Astrocyte of the hippocampus (primary cell): ENCODE measurements at places on chromosomes 11 and 22.
A peak's percentile ranks its signal among the peaks of the same experiment; 100 is the strongest.

DNA sequence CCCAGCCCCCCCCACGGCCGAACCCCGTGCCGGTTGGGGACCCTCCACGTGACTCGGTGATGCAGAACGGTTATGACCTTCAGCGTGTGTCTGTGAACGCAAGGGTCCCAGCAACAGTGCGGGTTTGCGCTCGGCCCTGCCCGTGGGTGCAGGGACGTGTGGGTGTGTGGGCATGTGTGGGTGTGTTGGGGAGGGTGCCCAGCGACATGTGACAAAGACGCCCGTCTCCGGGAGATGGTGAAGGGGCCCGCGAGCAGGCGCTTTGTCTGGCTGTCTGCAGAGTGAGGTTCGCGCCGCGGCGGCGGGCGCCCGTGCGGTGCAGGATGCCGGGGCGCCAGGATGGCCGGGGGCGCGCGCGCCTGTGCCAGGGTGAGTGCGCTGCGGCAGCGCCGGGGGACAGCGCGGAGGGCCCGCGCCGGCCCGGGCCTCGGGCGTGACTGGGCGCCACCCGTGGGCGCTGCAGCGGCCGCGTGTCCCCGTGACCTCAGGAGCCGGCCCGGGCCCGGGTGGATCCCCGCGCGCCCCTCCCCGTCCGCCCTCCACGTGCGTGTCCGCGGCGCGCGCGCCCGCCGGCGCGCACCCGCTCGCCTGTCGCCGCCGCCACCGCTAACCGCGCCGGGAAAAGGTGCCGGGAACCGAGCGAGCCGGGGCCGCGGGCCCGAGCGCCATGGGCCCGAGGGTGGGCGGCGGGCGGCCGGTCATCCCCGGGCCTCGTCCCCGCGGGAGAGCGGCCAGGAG, at the start of gene LRFN4:
TSS of gene LRFN4 (plus strand) at position 569 of the 738 bp plus-strand sequence. CDS start 681 bp downstream, outside the sequence.
- no peak for DNase-seq

DNA sequence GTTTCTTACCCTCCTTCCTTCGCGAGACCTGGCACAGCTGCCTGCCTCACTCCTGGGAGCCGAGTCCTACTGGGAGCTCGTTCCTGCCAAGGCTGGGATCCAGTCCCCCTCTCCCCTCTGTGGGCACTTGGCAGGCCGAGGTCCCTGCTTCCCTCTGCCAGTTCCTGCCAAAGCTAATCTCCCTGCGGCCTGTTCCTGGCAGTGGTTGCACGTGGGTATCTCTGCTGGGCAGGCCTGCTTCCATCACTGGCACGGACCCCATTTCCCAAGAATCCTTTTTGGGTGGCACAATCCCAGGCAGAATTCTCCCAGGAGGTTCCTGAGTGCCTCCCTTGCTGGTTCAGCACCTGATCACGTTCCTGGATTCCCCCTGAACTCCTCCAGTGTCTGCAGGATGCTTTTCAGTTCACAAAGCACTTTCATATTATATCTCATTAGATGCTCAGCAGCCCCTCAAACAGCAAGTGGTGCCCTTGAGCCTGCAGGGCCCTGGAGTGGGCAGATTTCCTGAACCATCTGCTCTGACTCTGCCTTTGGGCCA, 96.5 kb downstream of the RRM1 start:
- peak; percentile 37 for DNase-seq

GRCh38 chr11:78313181-78313795, 104.3 kb downstream of the GAB2 start:
- peak; percentile 87 for DNase-seq

GRCh38 chr11:123822599-123822998, 16.4 kb upstream of the OR6M1 start:
- DNase-seq: no peak

GRCh38 chr11:7999795-8000194, 12.7 kb downstream of the EIF3F start:
- no peak for DNase-seq

- peak; percentile 70 for DNase-seq
These were observed 58.2 kb downstream of the ACER3 start for GRCh38 chr11:76918941-76919386.

GRCh38 chr11:87039371-87039770, 1.6 kb downstream of the TMEM135 start:
- peak; percentile 45 for DNase-seq

- no peak for DNase-seq
These were observed 53.1 kb downstream of the WNT7B start for GRCh38 chr22:45923835-45924234.

- DNase-seq: peak; percentile 28
These were observed 2.8 kb downstream of the PDGFB start for GRCh38 chr22:39241794-39242594.

DNA sequence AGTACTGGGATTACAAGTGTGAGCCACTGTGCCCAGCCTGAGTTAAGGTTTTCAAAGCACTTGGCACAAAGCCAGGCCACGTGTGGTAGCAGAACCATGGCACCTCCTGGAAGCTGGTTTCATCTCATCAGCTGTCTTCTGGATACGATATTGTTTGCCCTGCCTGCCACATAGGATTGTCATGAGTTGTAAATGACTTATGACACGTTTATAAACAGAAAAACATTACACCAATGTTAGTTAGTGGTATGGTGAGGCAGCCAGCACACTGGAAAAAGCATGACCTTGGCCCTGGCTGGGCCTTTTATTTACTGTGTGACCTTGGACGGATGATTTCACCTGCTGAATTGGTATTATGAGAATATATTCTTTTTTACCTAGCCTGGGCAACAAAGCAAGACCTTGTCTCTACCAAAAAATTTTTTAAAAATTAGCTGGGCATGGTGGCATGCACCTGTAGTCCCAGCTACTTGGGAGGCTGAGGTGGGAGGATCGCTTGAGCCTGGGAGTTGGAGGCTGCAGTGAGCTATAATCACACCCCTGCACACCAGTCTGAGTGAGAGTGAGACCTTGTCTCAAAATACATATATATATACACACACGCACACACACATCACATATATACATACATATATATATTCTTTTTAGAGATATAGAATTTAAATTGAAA, 24.0 kb upstream of the MYH9 start:
- DNase-seq: no peak

DNA sequence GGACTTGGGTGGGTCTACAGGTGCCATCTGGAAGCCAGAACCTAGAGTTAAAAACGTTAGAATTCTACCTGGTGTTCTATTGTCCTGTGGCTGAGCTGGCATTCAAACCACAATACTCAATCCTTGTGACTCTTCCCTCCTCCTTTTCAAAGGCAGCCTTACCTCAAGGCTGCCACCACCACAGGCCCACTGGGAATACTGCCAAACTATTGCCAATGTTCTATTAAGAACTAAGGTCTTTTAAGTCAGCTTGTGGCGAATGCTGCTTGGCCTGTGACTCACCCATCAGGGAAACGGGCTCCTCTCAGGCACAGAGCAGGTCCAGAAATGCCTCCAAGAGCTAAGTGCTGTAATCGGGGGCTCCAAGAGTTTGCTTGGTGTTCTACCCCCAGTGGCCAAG, 1008.4 kb downstream of the JRKL start:
- DNase-seq: no peak

DNA sequence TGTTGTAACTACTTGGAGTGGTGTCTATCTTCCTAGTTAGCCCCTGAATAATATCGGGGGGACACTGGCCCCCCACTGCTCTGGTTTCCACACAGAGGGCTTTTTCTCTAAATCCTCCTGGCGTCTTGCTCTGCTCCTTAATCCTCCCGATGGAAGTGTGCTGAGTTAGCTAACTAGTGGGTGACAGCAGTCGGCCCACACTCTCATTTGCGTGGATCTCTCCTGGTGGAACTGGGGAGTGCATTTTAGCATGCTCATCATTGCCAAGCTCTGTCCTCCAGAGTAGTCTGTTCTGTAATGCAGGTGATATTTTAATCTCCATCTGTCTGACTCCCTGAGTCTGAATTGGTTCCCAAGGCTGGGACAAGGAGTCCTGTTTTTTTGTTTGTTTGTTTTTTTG, 46.1 kb upstream of the RASSF10 start:
- DNase-seq: no peak

DNA sequence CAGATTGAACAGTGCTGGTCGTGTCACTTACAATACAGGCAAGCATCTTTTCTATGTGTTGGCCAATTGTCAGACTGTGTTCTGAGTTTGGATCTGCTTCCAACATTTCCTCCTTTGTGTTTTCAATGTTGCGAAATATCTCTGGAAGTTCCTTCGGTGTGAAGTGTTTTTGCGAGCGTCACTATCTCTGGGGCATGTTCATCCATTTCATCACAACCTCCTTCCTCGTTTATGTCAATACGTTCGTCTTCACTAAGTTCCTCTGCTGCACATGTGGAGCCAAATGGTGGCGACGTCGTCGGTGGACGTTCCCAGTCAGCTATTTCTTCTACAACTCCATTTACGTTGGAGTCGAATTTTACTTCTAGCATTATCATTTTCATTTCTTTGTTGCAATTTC, 100.2 kb upstream of the LMO1 start:
- DNase-seq: no peak

- DNase-seq: no peak
These were observed 56.1 kb upstream of the GRAMD1B start for GRCh38 chr11:123373754-123374621.

- no peak for DNase-seq
These were observed at the start of gene MS4A4A for GRCh38 chr11:60280412-60280811. MS4A4A (plus strand) TSS chr11:60280666; CDS start chr11:60280676, 10 bp downstream.

DNA sequence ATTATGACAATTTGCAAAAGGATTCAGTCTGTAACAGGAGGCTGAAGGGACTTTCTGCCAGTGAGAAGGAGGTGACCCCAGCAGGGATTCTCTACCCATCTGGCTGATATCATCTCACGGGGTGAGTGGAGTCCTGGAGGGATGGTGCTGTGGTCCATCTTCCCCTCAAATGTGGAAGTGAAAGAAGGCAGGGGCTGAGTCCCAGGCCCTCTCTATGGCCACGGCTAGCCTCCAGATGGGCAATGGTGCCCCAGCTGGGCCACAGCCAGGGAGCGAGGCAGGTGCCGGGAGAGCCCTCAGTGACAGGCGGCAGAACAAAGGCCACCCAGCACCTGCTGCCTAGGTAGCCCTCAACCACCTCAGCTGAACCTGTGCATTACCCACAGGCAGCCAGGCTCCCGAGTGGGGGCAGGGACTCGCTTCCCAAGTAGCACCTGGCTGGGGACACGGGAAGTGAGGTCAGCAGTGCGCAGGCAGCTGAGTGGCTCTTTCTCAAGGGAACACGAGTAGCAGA, 6.7 kb downstream of the NECTIN1 start:
- DNase-seq: no peak

- no peak for DNase-seq
These were observed 11.9 kb upstream of the PARVB start for GRCh38 chr22:44012162-44012561.

DNA sequence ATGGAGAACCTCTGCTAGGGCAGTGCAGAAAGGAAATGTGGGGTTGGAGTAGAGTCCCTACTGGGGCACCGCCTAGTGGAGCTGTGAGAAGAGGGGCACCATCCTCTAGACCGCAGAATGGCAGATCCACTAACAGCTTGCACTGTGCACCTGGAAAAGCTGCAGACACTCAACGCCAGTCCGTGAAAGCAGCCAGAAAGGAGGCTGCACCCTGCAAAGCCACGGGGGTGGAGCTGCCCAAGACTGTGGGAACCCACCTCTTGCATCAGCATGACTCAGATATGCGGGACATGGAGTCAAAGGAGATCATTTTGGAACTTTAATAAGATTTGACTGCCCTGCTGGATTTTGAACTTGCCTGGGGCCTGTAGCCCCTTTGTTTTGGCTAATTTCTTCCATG, 8.7 kb downstream of the TSKU start:
- DNase-seq: peak; percentile 65

DNA sequence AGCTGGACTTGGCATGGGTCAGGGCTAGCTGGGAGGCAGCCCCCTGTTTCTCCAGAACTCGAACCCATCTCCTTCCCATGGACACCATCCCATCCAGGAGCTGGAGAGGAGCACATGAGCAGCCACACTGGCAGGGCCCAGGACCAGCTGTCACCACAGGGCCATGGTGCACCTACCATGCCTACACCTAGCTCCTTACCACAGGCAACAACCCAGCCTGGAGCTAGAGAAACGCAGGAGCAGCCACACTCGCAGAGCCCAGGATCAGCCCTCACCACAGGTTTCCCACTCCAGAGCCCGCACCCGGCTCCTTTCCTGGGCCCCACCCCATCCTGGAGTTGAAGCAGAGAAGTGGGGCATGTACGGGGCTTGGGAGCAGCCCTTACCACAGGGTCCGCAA, 50.2 kb downstream of the GAB4 start:
- DNase-seq: no peak

DNA sequence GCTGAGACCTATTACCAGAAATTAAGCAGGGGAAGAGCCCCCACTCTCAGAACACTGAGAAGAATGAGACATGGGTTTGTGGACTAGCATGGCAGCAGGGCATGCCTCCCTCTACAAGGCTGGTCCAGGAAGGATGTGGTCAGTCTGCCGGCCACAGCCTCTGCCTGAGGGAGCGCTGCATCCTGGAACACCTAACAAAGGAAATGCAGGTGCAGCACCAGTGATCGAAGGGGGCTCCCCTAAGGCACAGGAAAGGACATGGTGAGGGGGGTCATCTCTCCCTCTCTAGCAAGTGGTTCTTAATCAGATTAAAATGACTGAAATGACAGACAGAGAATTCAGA, 40.6 kb upstream of the ARL14EP start:
- DNase-seq: peak; percentile 13

GRCh38 chr11:75291741-75292140, 51.2 kb downstream of the TPBGL start:
- DNase-seq: no peak

- DNase-seq: peak; percentile 47
These were observed 14.1 kb upstream of the KIAA0930 start for GRCh38 chr22:45254789-45255278.

DNA sequence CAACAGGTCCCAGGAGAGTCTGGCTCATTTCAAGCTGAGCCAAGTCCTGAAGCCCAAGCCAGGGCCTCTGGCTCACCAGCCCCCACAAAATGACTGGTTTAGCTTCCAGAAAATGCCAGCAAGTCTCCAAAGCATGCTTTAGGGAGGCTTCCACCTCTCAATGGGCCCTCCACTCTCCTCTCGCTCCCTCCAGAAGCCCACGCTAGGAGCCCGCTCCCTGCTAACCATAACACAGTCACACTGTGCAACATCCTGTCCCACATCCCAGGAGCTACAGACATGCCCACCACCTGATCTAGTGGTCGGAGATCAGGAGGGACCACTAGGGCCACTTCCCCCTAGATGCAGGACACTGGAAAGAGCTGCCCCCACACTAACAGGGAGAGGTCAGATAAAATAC, 6.9 kb downstream of the SULT4A1 start:
- DNase-seq: no peak

GRCh38 chr11:14449302-14449714, 50.3 kb downstream of the COPB1 start:
- no peak for DNase-seq
